ENCODE measurements at places on chromosomes 11 and 22. TPM values are rescaled to one million over a fixed set of nuclear protein-coding genes. Genes with fewer than 3 reads are reported as not detected.
A peak's percentile ranks its signal among the peaks of the same experiment; 100 is the strongest.

GRCh38 chr11:96272529-96273222, 70.3 kb downstream of the MAML2 start:
- DNase-seq, result peak; percentile 57

SMTNL1 gene
- not detected for total RNA-seq

- peak; percentile 92 for DNase-seq
These were observed 33.8 kb upstream of the PPARA start for GRCh38 chr22:46116491-46116958.

DNA sequence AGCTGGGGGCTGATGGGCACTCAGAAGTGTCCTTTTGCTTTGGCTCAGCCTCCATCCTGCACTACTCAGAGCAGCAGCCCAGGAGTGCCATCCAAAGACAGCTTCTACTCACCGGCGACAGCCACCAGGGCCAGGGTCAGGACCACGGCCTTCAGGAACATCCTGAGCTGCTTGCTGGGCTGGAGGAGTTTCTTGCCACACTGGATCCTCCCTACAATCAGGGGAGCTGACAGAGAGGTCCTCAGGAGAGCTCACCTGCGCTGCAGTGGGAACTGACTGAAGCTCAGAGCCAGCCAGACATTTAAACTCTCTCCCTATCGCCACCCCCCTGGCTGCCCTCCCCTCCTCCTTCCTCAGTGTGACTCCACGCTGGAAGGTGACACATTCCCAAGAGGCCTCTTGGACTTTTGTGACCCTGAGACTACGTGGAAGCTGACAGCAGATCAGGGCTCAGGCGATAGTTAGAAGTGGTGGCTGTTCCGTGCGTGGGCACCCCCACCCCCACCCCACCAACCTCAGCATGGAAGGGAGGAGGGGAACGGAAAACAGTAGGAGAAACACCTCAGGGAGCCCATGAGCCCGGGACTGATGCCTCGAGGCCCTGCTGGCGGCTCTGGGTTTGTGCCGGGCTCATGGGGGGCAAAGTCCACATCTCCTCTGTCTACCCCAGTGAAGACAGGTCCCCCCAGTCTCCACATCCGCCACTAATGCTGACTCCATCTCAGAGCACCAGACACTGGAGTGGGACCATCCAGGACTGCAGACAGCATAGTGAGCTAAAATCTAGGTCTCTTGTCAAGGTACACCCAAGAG, at the start of gene APOA4:
TSS of gene APOA4 (minus strand) at position 274 of the 813 bp plus-strand sequence. CDS start at position 161, 113 bp downstream.
- DNase-seq, result no peak

WNT11 gene
- total RNA-seq, result 3.0 TPM

ELF5 gene
- total RNA-seq, result not detected

- DNase-seq, result no peak
These were observed 8.0 kb downstream of the DENND6B start for GRCh38 chr22:50318698-50319411.

DNA sequence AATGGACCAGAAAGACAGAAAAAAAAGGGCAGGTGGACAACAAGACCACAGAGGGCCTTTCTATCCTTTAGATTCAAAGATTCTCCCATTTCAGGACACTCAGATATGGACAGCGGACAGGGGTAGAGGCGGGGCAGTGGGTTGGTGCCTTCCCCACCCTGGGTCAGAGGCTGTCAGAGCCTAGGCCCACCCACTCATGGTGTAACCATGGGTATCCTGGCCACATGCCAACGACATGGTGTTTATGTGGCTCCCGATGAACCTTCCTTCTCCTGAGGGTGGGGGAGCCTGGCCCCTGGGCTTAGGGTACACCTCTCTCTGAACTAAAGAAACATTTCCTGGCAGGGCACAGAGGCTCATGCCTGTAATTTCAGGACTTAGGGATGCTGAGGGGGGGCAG, 14.3 kb upstream of the P2RY2 start:
- DNase-seq, result no peak

- DNase-seq, result no peak
These were observed 36.2 kb downstream of the UVRAG start for GRCh38 chr11:75851203-75851602.

- no peak for DNase-seq
These were observed 80.3 kb downstream of the CASP12 start for GRCh38 chr11:104817973-104818372.

DNA sequence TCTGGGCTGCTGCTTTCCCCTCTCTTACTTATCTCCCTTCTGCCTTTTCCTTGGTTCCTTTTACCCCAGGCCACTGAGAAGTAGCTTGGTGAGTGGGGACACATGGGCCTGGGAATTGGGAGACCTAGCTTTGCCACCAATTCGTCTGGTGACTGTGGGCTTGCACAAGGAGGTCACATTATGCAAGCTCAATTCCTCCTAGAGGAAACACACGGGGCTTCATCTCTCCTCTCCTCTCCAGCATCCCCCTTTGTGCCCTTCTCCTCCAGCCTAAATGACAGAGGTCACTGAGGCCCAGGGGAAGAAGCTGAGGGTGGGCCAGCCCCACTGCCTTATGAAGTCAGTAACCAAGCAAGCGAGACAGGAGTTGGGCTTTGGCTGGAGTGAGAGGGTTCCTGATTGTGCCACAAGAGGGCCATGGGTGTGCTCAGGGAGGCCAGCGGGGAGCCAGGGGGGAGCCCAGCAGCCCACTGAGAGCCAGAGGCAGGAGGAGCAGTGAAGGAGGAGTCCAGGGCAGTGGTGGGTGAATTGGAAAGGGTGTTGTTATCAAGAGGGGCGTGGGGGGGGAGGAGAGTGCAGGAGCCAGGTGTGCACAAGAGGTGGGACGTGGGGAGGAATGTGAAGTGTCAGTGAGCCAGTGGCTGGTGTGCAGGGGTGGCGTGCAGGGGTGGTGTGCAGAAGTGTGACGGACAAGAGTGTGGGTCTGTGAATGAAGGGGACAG, 2.0 kb downstream of the CLCF1 start:
- peak; percentile 77 for DNase-seq

DNA sequence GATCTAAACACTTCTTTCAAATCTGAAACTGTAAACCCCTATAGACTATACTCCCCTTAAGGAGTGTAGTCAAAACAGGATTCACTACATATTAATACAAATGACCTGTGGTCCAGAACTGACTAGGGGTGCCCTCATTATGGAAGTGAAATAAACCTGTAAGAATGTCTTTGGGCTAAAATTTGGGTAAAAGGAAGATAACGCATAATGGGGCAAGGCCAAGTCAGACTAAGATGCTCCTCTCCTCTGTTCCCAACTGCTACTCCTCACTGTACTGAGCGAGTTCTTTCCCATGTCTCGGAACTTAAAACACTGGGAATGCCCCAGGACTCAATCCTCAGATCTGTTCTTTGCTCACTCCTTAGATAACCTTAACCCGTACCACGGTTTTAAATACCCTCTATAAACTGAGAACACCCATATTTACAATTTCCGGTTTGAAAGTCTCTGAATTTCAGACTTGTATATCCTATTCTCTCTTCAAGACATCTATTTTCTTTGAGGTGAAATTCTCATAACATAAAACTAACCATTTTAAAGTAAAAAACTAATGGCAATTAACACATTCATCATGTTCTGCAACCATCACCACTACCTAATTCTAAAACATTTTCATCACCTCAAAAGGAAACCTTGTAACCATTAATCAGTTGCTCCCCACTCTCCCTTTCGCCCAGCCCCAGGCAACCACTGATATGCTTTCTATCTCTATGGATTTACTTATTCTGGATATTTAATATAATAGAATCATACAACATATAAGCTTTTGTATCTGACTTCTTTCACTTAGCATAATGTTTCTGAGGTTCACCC, 4.0 kb downstream of the THAP12 start:
- DNase-seq, result no peak

GRCh38 chr11:6843670-6844069, 1.8 kb upstream of the OR10A5 start:
- DNase-seq, result peak; percentile 20

DNA sequence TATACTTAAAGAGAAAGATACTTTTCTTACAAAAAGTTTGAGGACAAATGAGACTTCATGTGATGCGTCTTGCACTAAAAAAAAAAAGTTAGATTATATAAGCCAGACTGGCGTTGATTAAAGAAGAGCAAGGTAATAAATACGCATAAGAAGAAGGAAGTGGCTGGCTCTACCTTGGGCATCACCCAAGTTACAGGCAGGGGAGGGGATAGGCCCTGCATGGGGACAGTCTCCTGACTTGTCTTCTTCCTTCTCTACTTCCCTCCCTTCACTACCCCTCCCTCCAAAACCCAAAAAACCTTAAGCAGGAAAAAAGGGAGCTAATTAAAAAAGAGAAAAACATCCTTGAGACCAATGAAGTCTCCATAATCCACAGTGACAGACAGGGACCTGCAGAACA, 22.3 kb upstream of the TMA7B start:
- no peak for DNase-seq

MN1 gene
- 6.8 TPM for total RNA-seq

DNA sequence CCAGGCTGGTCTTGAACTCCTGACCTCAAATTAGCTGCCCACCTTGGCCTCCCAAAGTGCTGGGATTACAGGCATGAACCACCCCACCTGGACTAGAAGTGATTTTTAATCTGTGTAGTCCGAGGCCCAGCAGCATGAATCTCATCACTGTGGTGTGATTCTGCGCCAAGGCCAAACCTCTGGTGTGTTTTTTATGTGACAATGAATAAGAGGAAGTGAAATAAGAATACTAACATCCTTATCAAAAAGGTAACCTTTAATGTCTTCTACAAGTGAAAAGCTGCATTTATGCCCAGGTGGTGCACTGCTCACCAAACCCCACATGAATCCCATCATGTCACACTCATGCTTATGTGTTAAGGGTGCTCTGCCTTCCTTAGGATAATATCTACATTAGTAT, 77.1 kb upstream of the OR9Q1 start:
- no peak for DNase-seq

DNA sequence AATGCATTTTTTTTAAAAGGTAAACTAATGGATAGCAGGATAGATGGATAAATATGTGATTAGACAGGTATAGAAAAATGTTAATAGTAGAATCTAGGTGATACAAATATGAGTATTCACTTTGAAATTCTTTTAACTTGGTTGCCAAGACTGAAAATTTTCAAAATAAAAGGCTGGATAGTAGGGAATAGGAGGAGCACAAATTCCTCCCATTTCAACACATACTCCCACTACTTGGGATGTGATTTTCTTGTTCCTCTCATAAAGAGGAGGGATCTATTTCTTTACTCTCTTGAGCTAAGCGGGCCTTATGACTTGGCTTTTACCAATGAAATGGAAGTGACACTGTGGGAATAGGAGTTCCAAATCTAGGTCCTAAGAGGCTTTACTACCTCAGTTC, 35.9 kb downstream of the PIK3C2A start:
- no peak for DNase-seq

DNA sequence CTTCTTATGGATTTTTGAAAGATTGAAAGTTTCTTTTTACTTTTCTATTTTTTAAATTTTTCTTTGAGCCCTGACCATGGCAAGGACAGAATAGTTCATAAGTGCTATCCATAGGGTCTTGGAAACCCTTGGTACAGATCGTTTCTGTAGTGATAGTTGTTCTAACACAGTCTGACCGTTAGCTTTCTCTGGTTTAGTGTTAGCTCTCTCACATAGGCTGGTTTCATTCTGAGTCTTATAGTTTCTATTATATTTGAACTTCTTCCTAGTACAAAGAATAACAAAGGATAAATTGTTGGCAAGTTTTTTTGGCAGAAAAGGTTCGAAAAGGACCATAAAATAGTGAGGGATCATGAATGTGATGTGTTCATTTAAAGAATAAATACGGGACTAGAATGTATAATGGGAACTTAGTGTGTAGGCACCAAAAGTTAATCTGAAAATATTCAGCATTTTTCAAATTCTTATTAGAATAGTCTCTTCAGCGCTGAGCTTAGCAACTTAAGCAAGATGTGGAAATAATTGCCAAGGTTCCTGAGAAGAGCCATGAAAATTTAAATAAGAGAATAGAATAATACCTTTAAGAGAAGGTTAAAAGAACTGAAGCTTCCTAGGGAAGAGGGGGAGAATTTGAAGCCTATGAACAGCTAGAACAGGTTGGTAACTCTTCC, 24.1 kb downstream of the FDX1 start:
- no peak for DNase-seq

GRCh38 chr11:58861533-58861932, 17.0 kb upstream of the GLYATL2 start:
- DNase-seq, result no peak

DNA sequence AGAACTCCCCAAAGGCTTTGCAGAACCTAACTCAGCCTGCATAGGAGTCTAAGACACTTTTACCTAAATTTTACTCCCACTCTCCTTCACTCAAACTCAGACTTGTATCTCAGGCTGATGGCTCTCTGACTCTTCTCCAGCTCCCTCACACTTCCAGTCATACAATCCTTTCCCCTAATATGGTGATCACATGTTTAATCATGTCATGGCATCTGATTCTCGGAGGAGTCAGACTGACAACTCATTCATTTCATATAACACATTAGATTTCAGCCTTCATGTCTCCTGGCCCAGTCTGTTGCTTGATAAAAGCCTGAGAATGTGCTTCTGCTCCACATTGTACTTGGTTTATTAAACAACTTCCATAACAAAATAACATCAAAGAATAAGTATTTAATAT, 1503.9 kb upstream of the TENM4 start:
- no peak for DNase-seq

DNA sequence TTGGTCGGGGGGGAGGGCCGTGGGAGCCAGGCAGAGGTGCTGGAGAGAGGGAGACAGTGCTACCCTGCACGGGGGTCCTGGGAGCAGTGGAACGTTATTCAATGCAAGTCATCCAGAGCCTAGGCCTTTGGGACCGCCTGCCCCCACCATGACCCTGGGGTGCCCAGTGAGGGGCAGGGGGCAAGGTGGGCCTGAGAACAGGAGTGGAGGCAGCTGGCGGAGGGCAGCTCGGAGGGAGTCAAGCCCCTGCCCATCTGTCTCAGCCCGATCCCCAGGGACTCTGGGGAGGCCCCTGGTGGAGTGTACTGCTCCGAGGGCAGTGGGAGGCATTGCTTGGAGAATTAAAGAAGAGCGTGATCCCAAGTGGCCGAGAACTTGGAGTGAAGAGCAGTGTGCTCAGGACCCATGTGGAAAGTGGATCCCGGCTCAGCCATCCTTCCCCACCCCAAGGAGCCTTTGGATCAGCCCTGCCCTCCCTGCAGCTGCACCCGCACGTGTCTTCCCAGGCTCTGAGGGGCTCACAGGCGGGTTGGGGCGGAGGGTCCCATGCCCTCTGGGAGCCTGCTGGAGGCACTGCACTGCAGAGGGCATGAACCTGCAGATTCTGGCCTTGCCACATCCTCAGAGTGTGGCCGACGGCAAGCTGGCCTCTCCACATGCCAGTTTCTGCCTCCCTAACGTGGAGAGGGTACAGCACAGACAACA, 34.0 kb upstream of the SMIM38 start:
- no peak for DNase-seq

UBQLNL gene
- total RNA-seq, result 0.35 TPM

GRCh38 chr11:17719938-17720795, 796 bp downstream of the MYOD1 start:
- peak; percentile 79 for DNase-seq

DNA sequence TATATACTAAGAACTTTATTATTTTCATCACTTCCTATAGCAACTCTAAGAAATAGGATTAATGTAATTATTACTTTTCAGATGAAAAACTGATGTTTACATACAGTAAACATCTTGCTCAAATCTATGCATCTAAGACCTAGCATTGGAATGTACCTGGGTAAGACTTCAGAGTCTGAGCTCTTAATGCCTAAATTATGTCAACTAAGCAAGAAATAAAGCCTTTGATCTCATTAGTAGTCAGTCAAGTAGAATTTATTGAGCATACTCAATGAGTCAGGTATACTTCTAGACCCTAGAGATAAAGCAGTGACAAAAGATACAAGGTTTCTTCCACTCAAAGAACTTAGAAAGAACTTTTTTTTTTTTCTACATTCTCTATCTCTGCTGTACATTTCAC, 16.7 kb upstream of the OR51Q1 start:
- DNase-seq, result no peak

APOBEC3B gene
- total RNA-seq, result 5.9 TPM
